Right hindlimb (tissue), 1 donor: ENCODE measurements at places on chromosomes 12 and 14.

- DNase-seq, result peak; percentile 88
Measured at GRCh38 chr14:68862954-68863594, 70.2 kb upstream of the ZFP36L1 start.

DNA sequence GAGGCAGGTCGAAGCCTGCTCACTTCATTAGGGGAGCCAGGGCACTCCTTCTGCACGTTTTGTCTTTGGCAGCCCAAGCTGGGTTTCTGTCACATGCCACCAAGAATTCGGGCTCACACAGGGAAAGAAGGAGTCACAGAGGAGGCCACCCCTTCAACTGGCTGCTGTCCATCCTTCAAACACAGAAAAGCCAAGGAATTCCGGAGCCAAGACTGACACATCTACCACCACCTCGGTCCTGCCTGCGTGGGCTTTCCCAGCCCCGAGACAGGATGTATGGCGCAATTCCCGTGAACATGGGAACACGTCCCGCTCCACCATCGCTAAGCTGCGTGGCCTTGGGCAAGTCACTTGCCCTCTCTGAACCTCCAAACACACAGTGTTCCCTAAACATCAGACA, 70.4 kb downstream of the NCOR2 start:
- no peak for DNase-seq

DNA sequence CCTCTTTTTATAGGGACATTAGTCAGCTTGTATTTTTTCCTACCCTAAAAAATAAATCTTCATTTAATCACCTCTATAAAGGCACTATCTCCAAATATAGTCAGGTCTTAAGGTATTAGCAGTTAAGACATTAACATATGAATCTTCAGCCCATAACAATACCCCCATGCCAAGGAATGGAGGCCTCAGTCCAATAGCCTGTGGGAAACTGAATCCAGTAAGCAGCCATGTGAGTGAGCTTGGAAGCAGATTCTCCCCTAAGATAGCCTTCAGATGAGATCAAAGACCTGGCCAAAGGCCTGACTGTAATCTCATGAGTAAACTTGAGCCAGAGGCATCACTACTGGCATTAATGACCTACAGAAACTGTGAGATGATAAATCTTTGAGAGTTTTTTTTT, 232.1 kb upstream of the SYT10 start:
- DNase-seq, result no peak

DNA sequence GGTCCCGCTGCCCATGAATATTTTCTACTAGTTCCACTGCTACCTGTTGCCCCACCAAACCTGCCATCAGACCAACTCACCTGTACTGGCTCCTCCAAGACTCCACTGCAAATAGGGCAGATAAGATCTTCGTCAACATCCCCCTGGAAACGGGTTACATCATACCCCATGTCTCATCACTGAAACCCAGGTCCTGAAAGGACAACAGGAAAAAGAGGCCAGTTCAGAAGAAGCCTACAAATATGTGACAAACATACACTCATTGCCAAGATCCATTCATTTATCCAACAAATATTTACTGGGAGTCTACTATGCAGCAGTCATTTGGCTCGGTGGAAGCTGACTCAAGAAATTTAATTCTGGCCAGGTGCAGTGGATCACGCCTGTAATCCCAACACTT, 7.8 kb downstream of the RNF41 start:
- no peak for DNase-seq

DNA sequence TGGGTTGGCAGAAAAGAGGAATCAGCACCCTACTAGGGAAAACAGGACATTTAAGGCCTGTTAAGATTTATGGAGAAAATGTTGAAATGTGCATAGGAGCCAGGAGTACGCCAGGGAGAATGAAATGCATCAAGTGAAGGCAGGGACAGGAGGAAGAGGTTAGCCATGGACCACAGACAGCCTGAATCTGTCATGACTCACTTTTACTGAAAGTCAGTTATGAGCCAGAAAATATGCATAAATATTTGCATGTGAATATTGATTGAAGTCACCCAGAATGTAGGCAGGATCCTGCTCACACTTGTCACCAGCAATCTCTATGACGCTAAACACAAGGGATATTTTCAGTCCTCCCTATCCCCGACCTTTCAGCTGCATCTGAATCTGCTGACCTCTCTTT, 25.1 kb upstream of the CDK17 start:
- no peak for DNase-seq

DNA sequence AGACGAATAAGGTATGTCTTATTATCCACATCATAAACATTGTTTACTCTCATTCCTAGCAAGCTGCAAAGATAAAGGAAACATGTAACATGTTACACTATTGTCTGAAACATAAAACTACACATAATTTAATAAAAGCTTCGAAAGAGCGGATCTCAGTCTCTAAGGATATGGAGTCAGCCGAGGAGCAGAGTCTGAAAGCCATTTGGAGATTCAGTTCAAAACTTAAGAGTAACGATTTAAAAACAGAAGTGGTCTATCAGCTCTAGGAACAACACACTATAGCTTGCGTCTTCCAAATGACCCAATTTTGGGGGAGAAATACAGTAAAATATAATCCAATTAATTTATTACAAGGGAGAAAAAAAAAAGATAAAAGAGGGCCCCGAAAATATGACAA, 775 bp downstream of the NEMF start:
- no peak for DNase-seq

DNA sequence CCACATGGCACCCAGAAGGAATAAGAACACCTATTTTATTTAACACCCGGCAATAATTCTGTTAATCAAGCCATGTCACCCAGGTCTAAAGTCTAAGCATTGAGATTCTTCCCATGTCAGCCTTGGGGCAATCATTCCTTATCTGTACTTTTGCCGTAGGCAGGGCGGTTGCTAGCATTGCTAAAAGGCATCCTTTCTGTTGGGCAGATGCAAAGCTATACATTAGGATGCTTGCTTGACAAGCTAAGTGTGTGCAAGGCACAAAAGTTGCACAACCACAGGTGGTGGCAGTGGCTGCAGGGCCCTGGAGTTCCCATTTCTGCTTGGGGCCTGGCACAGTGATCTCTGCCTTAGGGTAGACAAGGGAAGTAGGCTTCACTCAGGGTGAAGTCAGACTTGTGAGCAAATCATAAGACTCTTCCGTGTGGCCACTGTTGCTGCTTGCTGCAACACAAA, 12.5 kb upstream of the GALNT6 start:
- DNase-seq, result no peak

DNA sequence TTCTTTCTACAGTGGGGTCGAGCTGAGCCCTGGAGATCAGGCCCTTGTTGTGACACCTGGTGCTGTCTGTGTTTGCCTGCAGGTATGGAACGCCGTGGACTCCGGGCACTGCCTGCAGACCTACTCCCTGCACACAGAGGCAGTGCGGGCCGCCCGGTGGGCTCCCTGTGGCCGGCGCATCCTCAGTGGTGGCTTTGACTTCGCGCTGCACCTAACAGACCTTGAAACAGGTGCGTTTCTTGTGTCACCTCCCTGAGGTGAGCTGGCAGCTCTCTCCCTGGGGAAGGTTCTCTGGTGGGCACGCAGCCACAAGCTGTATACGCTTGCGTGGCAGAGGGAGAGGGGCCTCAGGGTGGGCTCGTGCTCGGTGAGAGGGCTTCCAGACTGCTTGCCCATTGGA, 119.3 kb downstream of the BEGAIN start:
- no peak for DNase-seq

- DNase-seq, result no peak
Measured at GRCh38 chr12:211639-212414, 2.1 kb downstream of the SLC6A12 start.

- DNase-seq, result peak; percentile 48
Measured at GRCh38 chr12:48998497-48999353, 450 bp downstream of the DDN start.

GRCh38 chr12:53754633-53755264, 3.0 kb upstream of the CISTR start:
- DNase-seq, result no peak

DNA sequence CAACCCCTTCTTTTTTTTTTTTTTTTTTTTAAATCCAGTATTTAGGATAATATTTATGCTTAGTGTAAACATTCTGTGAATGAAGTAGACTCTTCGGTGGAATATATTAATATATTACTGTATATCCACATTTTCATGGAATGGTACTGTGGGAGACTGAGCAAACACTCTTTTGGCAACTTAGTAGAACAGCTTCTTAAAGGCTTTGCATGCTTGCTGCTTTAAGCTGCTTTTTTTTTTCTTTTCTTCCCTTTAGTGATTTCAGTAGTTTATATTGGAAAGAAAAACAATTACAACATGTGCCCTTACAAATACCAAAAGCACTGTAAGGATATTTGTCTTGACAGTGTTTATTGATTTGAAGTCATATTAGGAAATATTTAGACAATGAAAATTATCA, 78.9 kb downstream of the AEBP2 start:
- no peak for DNase-seq

DNA sequence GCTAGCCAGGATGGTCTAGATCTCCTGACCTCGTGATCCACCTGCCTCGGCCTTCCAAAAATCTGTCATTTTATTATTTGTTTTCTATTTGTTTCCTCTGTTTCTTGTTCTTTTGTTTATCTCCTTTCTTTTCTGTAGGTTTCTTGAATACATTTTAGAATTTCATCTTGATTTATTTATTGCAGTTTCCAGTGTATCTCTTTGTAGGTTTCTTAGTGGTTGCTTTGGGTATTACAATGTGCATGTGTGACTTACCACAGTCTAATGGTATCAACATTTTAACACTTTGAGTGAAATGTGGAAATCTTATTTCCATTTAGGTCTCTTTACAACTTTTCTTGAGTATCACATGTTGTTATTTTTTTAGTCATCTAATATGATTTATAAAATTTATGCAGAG, 29.9 kb upstream of the MUCL1 start:
- no peak for DNase-seq

DNA sequence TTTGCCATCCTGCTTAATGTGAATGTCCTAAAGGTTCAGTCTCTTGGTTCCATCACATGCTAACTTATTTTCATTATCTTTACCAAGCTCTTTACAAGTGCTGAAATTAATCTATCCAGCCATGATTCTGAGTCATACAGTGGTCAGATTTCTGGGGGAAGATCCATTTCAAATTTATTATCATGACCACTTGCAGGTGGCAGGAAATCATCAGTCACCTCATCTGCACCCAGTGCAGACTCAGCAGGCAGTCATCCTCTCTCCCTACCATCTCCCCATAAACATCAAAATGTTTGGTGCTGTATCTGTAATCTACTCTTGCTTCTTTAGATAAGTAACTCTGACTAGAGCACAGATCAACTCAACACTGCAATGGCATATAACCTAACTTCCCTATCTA, 23.5 kb downstream of the ATG14 start:
- DNase-seq, result no peak

GRCh38 chr12:3398196-3398789, 92.7 kb upstream of the PRMT8 start:
- DNase-seq, result no peak

DNA sequence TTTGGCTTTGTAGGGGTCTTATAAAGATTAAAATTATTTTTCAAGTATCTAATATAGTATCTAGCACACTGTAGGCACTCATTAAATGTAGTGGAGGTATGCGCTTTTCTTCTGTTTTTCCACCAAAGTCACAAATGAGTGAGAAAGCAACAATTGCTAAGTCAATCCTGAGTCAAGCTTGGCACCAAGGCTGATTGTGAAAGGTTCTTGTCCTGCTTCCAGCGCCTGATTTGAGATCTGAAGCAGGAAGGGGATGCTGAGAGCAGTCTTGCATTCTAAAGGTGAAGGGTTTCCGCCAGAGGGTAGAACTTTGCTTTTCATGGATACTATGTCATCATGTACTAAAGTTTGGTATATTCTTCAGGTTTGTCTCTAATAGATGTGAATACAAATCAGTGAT, 64.9 kb upstream of the DAAM1 start:
- no peak for DNase-seq

DNA sequence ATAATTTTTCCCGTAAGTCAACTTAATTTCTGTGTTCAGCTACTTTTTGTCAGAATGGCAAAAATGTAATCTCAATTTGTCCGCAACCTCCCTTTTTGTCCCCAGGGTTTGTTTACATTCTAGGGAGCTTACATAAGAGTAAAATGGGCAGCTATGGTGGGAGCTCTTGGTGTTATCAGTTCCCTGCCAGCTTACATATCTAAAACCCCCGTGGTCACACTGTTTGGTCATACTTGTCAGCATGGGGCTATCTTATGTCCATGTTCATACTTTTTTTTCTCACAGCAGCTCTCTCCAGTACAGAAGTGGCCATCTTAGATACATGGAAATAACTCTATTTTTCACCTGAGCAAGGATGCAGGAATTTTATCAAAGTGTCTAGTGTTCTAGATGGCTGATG, 16.7 kb downstream of the SLCO1C1 start:
- no peak for DNase-seq

- DNase-seq, result no peak
Measured at GRCh38 chr12:51533799-51534198, 57.2 kb upstream of the SCN8A start.

- DNase-seq, result no peak
Measured at GRCh38 chr14:65103150-65103760, 938 bp upstream of the MAX start.

DNA sequence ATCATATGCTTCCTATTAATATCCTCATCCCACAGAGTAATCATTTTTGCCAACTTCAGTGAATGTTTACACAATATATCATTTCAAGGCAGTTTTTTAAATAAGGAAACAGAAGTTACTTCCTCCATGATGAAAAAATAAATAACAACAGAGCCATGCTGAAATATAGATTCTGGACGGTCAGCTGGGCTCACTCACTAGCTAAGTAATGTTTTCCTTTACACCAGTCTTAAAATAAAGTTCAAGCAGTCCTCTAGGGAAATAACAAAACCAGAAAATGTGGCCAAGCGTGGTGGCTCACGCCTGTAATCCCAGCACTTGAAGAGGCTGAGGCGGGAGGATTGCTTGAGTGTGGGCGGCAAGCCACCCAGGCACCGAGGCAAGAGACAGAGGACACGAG, 28.7 kb downstream of the AICDA start:
- DNase-seq, result no peak

GRCh38 chr12:120121766-120122293, 5.3 kb upstream of the RAB35 start:
- DNase-seq, result no peak

DNA sequence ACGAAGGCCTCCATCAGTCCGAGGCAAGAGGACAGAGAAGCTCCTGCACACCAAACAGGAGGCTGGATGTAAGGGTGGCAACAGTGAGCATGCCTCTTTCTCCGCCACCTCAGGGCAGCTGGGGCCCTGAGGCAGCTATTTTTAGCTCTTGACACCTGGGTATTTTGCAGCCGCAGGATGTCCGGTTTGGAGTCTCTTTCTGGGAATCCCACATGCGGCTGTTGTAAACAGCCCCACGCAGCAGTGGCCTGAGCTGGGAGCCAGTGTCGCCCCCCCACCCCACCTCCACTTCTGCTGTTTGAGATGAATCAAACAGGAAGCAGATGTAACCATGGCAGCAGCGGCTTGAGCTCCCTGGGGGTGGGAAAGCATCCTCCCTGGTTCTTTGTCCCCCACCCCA, 11.7 kb downstream of the HDAC7 start:
- peak; percentile 71 for DNase-seq

GRCh38 chr12:117452112-117452511, 90.7 kb upstream of the NOS1 start:
- no peak for DNase-seq

GRCh38 chr14:73788701-73789551, 62.7 kb upstream of the PTGR2 start:
- no peak for DNase-seq
